ENCODE measurements at places on chromosomes 4 and X.

GRCh38 chr4:74038425-74039314 lies at the start of gene CXCL3:
Gene CXCL3, minus strand, starts transcription at chr4:74038689. Its CDS starts 78 bp downstream, at chr4:74038611.
- DNase-seq, result peak; percentile 28

- no peak for DNase-seq
Observed at GRCh38 chr4:154778264-154778663, 2.8 kb upstream of the RBM46 start.

DNA sequence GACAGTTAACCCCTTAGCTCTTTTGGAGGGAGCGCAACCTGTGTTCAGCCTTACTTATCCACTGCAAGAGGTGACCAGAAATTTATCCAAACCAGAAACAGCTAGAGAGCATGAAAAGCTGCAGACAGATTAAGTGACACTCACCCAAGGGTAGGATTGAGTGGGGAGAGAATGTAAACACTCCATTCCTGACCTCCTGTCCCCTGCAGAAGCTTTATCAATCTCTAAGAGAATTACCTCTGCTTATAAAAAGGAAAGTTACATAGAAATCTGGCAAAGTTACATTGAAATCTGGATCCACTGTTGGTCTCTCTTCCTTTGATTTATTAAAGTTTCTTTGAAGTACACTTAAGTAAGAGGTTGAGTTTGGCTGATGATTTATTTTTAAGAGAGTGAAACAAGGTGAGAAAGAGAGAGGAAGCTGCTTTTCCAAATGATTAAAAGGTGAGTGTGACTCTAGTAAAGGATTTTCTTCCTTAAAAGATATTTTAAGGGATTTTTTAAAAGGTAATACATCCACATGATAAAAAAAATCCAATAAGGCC lies 112.3 kb downstream of the ANAPC4 start:
- DNase-seq, result no peak

DNA sequence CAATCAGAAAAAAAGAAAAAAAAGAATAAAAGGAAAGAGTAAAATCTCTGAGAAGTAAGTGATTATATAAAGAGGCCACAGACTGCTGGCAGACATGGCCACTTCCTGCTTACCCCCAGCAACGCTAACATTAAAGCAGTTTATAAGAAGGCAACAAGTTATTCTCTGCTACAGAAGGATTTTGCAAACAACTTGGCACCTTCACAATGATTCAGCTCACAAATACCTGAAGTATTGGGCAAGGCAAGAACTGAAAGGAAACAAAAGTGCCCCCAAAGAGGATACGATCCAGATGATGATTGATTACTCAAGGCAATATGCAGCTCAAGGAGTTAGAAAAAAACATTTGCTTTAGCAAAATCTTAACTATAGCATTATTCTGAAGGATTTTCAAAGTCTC lies 718.8 kb downstream of the KLHL13 start:
- no peak for DNase-seq

GRCh38 chrX:41664375-41664901 lies 24.3 kb upstream of the GPR34 start:
- peak; percentile 27 for DNase-seq

DNA sequence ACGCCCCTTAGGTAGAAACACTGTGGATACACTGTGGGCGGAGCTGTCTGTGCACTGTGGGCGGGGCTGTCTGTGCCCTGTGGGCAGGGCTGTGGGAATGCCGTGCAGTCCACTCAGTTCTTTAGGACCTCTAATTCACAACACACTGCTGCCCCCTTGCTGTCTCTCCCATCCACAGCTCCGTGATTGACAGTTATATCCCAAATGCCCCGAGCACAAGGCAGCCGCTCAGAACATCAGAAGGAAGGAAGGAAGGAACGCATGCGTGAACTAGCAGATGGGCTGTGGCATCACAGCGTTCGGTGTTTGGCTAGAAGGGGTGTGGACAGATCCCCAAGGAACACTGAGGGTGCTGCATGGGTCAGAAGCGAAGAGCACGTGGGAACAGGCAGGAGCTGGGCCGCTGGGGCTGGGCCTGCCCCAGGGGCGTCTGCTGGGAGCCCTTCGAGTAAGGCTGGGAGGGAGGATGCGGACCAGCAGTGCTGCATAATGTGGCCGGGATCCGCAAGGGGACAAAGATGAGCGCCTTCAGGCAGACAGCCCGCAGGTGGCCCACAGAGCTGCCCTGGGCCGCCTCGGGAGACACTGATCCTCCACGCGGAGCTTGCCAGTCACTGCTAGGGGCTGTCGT lies 29.8 kb downstream of the ACOX3 start:
- no peak for DNase-seq

- no peak for DNase-seq
Observed at GRCh38 chr4:124167602-124168001, 544.9 kb downstream of the ANKRD50 start.

DNA sequence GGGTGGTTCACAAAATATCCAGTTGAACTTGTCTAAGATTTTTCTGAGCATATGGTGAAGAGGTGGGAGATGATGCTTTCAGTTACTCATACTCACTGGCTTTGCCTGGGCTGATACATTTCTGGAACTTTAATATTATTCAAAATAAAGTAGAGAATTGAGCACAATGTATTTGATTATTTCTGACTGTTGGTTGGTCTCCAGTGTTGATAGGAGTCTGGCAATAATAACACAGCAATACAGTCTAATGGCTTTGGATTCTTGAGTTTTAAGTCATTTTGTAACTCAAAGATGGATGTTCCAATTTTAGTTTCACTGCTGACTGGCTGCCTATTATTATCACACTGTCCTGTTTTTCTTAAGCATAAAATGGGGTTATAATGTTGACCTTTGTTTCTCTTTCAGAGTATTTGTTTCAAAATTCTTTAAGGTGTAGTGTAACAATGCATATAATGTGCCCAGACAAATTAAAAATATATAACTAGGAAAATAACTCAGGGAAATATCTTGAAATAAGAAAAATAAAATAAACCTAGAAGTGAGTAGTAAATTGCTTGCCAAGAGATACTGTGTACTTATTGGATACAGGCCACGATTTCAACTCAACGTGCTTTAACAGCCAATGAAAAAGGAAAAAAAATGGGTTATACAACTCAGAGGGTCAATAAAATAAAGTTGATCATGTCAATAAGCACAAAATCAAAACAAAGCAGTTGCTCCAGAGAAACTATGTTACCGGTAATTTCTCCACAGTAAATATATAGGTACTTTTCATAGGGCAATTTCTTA lies 99.0 kb downstream of the ARSJ start:
- DNase-seq, result no peak

- DNase-seq, result no peak
Observed at GRCh38 chr4:74654230-74654681, 140.1 kb downstream of the BTC start.

DNA sequence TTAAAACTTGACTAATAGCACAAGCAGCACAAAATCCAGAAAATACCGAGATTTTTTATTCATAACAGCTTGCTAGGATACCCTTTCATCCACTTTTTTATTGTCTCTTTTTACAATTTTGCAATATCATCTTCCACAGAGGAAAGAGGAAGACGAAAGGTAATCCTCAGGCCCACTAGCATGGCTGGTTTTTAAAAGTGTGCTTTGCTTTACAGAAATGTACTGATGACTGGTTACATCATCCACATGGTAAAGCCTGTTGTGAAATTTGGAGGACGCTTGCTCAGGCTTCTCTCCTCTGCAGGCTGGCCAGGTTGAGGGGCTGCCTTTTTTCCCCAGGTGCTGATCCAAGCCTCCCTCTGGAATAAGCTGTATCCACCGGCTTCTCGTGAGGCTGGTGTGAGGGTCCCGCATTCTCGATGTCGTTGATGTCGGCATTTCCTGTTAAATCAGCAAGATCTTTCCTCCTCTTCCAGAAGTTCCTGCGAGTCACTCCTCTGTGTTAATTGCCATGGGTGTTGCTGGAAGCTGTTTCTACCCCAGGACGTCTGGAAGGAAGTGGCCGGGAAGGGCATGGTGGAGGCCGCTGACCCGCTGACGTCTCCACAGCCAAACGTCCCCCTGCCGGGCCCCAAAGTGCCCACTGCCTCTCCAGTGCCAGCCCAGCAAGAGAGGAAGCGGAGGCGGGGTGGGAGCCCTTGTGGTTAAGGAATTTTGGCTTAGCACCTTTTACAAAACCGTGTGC lies 5.8 kb upstream of the DGKQ start:
- DNase-seq, result no peak

- no peak for DNase-seq
Observed at GRCh38 chr4:24771241-24771640, 24.1 kb upstream of the SOD3 start.

GRCh38 chr4:41177016-41177415 lies 37.3 kb downstream of the APBB2 start:
- DNase-seq, result no peak
